ENCODE measurements at places on chromosomes 12 and 14.

DNA sequence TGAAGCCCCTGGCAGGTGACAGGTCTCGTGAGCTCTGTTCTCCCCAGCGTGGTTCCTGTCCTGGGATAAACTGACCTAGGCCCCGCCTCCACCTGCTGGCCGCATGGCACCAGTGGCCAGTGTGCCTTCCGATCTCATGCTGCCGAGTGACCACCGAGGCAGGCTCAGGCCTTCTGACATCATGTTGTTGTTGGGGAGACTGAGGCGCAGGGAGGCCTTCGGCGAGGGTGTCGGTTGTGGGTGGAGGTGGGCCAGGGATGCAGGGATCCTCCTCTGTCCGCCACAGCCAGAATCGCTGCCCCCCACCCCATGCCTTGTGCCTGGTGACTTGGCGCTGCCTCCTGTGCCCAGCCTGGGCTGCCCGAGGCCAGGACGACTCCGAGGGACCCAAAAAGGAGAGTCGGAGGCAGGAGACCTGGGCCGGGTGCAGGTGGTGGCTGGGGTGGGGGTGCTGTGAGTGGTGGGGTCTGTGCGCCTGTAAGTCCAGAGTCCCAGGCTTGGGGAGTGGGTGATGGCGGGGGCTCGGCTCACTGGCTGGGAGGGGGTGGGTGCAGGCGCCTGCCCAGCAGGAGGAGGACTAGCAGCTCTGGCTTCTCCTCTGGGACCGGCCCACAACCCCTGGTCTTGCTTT lies 24.3 kb downstream of the ASPG start:
- H3K36me3 ChIP-seq: no peaks in the 10 kb centered on the region
- H3K27me3 ChIP-seq: peaks cover 4% of the 10 kb centered on the region
- DNase-seq: no peak
- H3K4me1 ChIP-seq: no peaks in the 10 kb centered on the region

DNA sequence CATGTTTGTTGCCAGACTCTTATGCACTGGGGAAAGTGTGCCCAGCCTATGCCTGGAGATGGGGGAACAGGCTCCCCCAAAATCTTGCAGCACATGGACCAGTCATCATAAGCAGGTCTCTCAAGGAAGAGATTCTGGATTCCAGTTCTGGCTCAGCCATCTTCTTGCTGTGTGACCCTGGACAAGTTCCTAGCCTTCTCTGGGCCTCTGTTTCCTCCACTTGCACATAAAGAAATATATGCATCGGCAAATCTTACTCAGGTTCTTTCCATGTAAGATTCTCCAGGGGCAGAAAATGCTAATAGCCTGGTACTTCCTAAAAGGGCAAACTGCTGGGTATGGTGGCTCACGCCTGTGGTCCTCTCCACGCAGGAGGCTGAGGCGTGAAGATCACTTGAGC lies 7.2 kb downstream of the OAS3 start:
- no peak overlapping the region for H3K27ac ChIP-seq
- no peak overlapping the region for H3K4me3 ChIP-seq
- DNase-seq: no peak
- H3K27me3 ChIP-seq: no peaks in the 10 kb centered on the region
- H3K4me1 ChIP-seq: no peaks in the 10 kb centered on the region

DNA sequence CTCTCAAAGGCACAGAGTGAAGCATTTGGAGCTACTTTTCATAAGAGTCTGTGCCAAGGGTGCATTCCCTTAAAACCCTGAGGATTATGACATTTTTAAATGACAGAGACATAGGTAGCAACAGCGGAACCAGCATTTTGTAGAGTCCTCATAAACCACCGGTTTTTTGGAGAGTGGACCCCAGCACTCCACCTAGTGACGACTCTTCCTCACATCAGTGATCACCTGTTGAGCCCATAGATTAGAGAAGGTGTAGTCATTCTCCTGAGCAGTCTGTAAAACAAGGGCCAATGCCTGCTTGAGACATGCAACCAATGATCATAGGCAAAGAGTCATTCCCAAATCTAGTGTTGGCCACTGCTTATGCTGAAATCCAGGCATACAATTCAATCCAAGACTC lies 399.1 kb downstream of the GXYLT1 start:
- DNase-seq: no peak
- no peak overlapping the region for H3K27ac ChIP-seq
- H3K4me3 ChIP-seq: no peak overlapping the region
- H3K36me3 ChIP-seq: no peaks in the 10 kb centered on the region
- H3K27me3 ChIP-seq: no peaks in the 10 kb centered on the region

DNA sequence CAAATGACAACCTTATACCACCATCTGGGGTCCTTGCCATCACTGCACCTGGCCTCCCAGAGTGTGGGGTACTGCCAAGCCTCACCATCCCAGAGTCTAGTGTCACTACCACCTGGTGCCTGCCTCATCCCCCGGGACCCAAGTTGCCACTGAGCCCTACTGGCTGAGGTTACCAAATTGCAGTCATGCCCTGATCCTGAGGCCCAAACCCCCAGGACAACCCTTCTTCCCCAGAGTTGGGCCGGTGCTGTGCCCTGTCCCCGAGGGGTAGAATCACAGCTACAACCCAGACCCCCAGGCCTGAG lies 8.4 kb upstream of the SFSWAP start:
- H3K4me1 ChIP-seq: peaks cover 14% of the 10 kb centered on the region
- H3K27ac ChIP-seq: no peak overlapping the region
- DNase-seq: no peak
- H3K36me3 ChIP-seq: no peaks in the 10 kb centered on the region

DNA sequence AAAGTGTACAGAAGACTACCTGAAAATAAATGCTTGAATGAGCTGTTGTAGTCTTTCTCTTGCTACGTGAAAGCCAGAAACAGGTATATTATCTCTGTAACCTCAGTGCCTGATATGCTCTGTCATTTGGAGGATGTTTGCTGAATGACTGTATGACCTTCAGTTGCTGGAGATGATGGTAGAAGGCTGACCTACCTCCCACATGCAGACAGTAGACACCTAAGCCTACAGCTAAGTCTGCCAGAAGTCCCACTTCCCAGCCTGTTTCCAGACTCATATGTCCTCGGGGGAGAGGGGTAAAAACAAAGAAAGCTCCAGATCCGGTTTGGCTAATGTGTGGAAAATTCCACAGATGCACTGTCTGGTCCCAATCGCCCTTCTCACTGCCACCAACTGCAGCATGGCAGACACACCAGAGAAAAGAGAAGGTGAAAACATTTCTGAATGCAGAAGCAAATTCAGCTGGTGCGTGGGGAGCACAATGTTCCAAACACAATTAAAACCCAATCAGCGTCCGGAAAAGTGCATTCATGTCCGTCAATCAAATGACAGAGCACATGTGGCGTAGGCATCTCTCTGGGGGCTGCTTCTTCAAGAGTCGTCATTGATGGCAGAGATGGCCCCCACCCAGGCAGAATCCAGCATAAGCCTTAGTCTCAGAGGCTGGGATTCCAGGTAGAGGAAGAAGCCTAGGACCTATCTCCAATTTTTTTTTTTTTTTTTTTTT lies 76.3 kb upstream of the TBX3 start:
- H3K4me3 ChIP-seq: no peak overlapping the region
- H3K27ac ChIP-seq: no peak overlapping the region
- H3K36me3 ChIP-seq: no peaks in the 10 kb centered on the region
- peaks cover 2% of the 10 kb centered on the region for H3K27me3 ChIP-seq
- peaks cover 15% of the 10 kb centered on the region for H3K4me1 ChIP-seq
- DNase-seq: no peak

DNA sequence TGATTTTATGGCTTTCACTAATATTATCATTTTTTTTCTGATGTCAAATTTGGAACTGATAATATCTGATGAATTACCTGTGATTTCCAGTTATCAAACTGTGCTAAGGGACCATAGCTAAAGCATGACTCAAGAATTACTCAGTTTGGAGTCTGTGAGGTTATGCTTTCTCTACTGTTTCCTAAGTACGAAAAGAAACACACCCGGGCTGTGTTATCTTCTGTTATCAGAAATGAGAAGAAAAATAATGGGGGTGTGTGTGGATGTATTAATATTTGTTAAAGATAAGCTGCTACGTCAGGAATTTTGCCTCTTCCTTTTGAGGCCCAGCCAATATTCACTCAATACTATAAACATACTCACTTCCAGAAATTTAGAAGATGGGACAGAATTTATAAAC lies 1401.9 kb upstream of the FLRT2 start:
- no peaks in the 10 kb centered on the region for H3K4me1 ChIP-seq
- no peaks in the 10 kb centered on the region for H3K36me3 ChIP-seq
- no peak overlapping the region for H3K4me3 ChIP-seq
- no peak for DNase-seq
- no peak overlapping the region for H3K27ac ChIP-seq

- DNase-seq: no peak
- H3K27me3 ChIP-seq: peaks cover 4% of the 10 kb centered on the region
- no peaks in the 10 kb centered on the region for H3K36me3 ChIP-seq
- peaks cover 17% of the 10 kb centered on the region for H3K4me1 ChIP-seq
- H3K4me3 ChIP-seq: no peak overlapping the region
Measured at GRCh38 chr14:53533384-53533970, 380.4 kb upstream of the DDHD1 start.

GRCh38 chr14:24979725-24980239 lies 70.2 kb downstream of the STXBP6 start:
- no peak for DNase-seq
- no peak overlapping the region for H3K27ac ChIP-seq
- no peak overlapping the region for H3K4me3 ChIP-seq
- H3K4me1 ChIP-seq: peaks cover 41% of the 10 kb centered on the region
- no peaks in the 10 kb centered on the region for H3K36me3 ChIP-seq

DNA sequence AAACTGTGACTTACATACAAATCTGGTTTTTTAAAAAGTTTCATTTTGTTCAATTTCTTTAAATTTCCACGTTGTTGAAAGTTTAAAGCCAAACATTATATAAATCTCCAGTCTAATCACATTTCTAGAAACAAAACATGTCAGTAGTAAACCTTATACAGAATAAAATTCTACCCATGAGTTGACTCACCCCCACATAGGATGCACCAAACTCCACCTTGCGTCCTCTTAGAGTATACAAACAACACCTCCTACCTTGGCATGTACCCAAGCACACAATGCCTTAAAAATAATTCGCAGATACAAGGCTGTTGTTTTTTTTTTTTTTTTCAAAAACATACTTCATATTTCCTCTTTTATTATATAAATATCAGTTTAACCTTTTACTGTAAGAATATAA lies 3.3 kb downstream of the FBXL14 start:
- peak; percentile 55 for DNase-seq
- peaks cover 24% of the 10 kb centered on the region for H3K27me3 ChIP-seq
- H3K36me3 ChIP-seq: peaks cover 30% of the 10 kb centered on the region

GRCh38 chr14:68879841-68880575 lies 87.1 kb upstream of the ZFP36L1 start:
- no peak for DNase-seq
- H3K4me1 ChIP-seq: peaks cover 23% of the 10 kb centered on the region
- peak overlapping the region; percentile 30 for H3K4me3 ChIP-seq
- peak overlapping the region; percentile 42 for H3K27ac ChIP-seq

GRCh38 chr12:71057330-71057729 lies 100.5 kb downstream of the TSPAN8 start:
- no peak for DNase-seq
- H3K4me1 ChIP-seq: no peaks in the 10 kb centered on the region
- no peak overlapping the region for H3K4me3 ChIP-seq
- H3K36me3 ChIP-seq: peaks cover 1% of the 10 kb centered on the region

- peak overlapping the region; percentile 32 for H3K4me3 ChIP-seq
- peaks cover 25% of the 10 kb centered on the region for H3K36me3 ChIP-seq
- H3K4me1 ChIP-seq: peaks cover 37% of the 10 kb centered on the region
- DNase-seq: peak; percentile 93
Measured at GRCh38 chr14:72962829-72963312, 36.6 kb downstream of the DCAF4 start.

GRCh38 chr14:105838591-105839424 lies 312.4 kb downstream of the TMEM121 start:
- peaks cover 8% of the 10 kb centered on the region for H3K36me3 ChIP-seq
- no peak overlapping the region for H3K27ac ChIP-seq
- no peaks in the 10 kb centered on the region for H3K4me1 ChIP-seq
- no peak for DNase-seq
- H3K27me3 ChIP-seq: peaks cover 3% of the 10 kb centered on the region

GRCh38 chr12:112676507-112676906 lies 115.0 kb upstream of the RPH3A start:
- H3K4me3 ChIP-seq: no peak overlapping the region
- no peak overlapping the region for H3K27ac ChIP-seq
- H3K27me3 ChIP-seq: no peaks in the 10 kb centered on the region
- no peaks in the 10 kb centered on the region for H3K4me1 ChIP-seq
- no peak for DNase-seq

DNA sequence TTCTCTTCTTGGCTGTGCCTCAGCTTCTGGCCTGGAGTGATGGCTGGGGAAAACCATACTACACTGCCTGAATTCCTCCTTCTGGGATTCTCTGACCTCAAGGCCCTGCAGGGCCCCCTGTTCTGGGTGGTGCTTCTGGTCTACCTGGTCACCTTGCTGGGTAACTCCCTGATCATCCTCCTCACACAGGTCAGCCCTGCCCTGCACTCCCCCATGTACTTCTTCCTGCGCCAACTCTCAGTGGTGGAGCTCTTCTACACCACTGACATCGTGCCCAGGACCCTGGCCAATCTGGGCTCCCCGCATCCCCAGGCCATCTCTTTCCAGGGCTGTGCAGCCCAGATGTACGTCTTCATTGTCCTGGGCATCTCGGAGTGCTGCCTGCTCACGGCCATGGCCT lies at the start of gene OR10P1:
TSS of gene OR10P1 (plus strand) at position 40 of the 400 bp plus-strand sequence. CDS start at position 40, 0 bp downstream.
- H3K27ac ChIP-seq: no peak within 1 kb of the TSS
- no peak for DNase-seq
- H3K4me1 ChIP-seq: no peaks in the 10 kb centered on the region
- no peak within 1 kb of the TSS for H3K4me3 ChIP-seq
- no peaks in the 10 kb centered on the region for H3K36me3 ChIP-seq

DNA sequence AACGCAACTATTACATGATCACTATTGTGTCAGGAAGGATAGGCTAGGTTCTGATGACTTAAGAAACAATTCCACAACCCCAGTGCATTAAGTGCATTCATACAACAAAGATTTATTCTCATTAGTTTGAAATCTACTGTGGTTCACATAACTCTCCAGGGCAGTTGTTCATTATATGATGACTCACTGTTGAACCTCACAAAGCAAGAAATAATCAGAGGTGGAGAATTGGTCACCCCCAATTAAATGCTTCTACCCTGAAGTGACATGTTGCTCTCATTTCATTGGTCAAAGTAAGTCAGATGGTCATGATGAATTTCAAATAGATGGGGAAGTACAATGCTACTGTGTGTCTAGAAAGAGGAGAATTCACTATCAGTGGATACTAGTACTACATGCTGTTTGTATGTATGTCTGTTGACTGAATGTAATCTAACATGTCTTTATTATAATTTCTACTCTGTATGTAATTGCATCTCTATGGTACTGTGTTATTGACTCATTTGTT lies 6.1 kb upstream of the HELB start:
- peaks cover 26% of the 10 kb centered on the region for H3K27me3 ChIP-seq
- no peaks in the 10 kb centered on the region for H3K36me3 ChIP-seq
- H3K27ac ChIP-seq: no peak overlapping the region
- peaks cover 12% of the 10 kb centered on the region for H3K4me1 ChIP-seq
- peak; percentile 12 for DNase-seq

Measured in HFFc6 (cell line).